Activated CD4-positive, alpha-beta T cell treated with anti-CD3 and anti-CD28 coated beads, Interleukin-10, Interleukin-2, amounts not matched to agents 100 ng/mL and 50 ng/mL, durations not matched to agents 16 hours and 8 hours (primary cell): ENCODE measurements at places on chromosomes 3 and 15.

DNA sequence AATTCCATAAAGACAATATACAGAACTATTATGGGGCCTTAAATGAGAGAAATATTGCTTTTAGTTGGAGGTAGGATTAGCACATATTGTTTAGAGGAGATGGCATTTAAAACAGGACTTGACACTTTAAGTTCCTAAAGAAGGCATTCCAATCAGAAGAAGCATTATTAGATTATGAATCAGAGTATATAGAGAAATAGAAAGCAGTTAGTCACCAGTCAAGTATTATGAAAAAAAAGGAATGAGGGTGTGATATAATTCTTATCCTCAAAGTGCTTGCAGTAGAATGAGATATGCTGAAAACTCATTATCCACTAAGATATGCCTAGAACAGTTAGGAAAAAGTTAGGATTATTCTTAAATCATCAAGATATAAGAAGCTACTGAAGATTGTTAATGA lies 456.2 kb downstream of the ZNF385D start:
- no peak for DNase-seq

GRCh38 chr3:9036404-9037131 lies 73.3 kb upstream of the RAD18 start:
- DNase-seq, result no peak

DNA sequence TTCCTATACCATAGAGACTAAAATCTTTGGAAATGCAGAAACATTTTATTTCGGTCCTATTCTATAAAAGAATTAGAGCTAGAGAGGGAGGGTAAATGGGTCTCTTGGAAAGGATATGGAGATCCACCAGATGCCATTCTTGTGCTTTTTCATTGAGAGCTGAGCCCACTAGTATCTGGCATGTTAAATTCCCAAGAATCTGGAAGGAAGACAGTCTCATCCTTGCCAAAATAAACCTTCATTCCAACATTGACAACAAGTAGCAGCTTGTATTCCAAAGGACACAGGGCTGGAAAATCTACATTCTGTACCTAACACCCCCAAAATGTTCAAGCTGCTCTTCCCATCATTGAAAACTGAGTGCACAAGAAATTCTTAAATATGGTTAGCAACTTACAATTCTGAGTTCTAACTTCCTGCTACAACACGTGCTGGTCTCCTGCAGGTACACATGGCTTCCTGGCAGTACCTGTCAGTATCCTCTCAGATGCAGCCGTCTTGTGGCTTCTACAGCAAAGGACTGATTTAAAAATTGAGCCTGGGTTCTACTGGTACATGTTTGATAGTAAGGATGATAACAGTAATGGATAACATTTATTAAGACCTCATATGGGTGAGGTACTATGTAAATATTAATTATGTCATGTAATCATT lies 348.1 kb downstream of the SV2B start:
- no peak for DNase-seq

- no peak for DNase-seq
These were observed 34.9 kb upstream of the SLC25A36 start for GRCh38 chr3:140906785-140907184.

- DNase-seq, result no peak
These were observed 45.0 kb upstream of the SLC12A8 start for GRCh38 chr3:125257536-125257935.

- peak; percentile 18 for DNase-seq
These were observed 93.9 kb downstream of the RBPMS2 start for GRCh38 chr15:64681424-64682024.

DNA sequence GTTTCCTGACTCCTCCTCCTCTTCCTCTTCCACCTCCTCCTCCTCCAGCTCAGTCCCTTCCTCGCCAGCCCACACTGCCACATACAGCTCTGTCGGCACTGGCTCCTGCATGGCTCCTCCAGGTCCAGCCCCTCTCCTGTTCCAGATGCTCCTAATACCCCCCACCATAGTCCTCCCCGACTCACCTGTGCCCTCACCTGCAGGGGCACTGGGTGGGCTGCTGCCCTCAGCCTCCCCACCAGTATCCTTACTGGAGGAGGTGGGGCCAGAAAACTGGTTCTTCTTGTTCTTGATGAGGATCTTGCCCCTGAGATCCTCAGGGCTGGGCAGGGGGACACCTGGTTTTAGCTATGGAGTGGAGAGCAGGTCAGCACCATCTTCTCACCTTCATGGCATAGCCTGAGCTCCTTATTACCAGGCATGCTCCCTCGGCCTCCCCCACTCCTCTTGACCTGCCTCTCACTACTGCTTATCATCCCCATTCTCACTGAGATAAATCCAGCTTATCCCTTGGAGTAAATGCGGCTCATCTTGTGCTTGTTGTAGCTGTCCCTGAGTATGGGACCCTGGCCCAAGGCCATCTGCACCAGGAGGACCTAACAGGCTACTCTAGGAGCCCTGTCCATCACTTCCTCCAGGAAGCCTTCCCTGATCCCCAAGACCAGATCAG lies 11.0 kb downstream of the PLCB2 start:
- no peak for DNase-seq

DNA sequence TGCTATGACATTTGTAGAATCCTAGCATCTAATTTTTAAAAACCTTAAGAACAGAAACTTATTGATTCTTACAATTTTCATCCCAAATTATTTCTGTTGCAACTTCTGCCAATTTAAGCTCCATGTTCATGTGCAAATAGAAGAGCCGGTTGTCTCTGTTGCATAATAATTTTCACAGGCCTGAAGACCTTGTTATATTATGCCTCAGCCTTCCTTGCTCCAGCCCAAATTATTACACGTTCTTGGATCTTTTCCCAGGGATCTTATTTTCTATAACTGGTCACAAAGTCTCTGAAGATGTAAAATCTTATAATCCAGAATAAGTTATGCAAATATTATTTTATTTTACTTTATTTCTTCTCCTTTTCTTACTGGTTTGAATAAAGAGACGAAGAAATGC lies 210.7 kb upstream of the DPH6 start:
- no peak for DNase-seq

DNA sequence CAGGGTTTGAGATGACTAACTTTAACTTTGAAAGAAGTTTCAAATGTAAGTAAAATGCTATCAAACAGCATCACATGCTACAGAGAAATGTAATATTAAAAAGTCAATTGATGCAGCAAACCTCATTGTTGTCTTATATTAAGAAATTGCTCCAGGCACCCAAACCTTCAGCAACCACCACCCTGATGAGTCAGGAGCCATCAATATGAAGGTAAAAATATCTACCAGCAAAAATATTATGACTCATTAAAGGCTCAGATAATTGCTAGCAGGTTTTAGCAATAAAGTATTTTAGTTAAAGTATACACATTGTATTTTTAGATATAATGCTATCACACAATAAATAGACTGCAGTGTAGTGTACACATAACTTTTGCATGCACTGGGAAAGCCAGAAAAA lies 746.3 kb downstream of the ZPLD1 start:
- DNase-seq, result no peak

DNA sequence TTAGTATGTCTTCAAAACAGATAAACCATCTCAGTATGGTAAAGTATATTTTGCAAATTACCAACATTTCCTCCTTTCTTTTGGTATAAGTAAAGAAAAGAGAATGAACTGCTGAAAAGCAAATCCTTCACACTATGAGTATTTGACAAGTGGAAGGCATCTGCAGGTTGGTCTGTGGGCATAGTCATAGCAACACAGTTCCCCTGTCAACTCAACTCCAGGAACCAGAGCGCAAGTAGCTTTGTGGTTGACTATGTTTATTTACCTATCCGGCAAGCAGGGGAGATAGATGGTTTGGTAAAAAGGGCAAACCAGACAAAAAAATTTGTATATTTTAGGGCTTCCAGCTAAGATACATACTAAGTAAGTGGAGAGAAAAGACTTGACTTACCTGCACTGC lies 88.3 kb upstream of the PPIB start:
- peak; percentile 77 for DNase-seq

GRCh38 chr3:43707266-43707665 lies 16.5 kb downstream of the ABHD5 start:
- no peak for DNase-seq

DNA sequence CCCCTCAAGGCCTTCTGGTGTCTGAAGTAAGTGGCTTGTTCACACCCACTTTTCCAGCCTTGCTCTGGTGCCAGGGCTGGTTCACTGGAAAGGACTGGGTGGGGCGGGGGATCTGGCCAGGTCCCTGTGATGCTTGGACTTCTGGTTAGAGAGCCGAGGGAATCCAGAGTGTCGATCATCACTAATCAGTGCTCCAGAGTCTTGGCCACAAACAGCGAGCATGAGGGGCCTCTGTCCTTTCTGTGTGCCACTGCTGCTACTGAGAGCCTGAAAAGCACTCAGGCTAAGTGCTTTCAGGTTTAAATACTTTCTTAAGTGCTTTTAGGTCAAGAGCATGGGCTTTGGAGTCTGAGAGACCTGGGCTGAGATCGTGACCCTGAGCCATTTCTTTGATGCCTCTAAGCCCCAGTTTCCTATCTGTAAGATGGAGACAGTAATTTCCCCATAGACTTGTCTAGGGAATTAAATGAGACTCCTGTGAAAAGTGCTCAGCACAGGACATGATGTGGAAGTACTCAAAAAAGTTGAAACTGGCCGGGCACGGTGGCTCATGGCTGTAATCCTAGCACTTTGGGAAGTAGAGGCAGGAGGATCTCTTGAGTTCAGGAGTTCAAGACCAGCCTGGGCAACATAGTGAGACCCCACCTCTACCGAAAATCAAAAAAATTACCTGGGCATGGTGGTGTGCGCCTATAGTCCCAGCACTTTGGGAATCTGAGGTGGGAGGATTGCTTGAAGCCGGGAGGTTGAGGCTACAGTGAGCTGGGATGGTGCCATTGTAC lies 53.8 kb upstream of the SEC22A start:
- DNase-seq, result no peak
